ENCODE measurements at places on chromosomes 13 and 19.
A peak's percentile ranks its signal among the peaks of the same experiment; 100 is the strongest.

DNA sequence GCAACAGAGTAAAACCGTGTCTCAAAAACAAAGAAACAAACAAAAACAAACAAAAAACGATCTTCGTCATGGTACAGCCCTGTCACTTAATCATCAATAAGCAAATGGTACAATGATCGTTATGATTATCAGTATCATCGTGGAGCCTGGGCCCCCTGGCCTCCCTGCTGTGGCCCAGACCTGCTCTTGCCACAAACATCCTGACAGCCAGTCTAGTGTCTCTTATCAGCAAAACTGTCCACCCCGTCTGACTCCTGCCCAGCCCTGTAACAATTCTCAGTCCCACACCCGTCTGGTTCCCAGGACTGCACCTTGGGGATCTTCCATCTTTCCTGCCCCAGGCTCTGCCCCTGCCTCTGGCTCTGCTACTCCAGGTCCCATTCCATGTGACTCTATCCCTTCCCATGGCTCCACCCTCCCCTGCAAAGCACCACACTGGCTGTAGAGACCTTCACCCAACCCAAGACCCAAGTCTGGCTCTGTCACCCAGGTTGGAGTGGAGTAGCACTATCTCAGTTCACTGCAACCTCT, 5.7 kb downstream of the ZNF653 start:
- DNase-seq, result no peak

GRCh38 chr13:97245011-97245410, 22.9 kb downstream of the MBNL2 start:
- DNase-seq, result no peak

GRCh38 chr19:41386442-41386841, 10.1 kb downstream of the TMEM91 start:
- DNase-seq, result no peak

- DNase-seq, result no peak
Observed at GRCh38 chr13:94525781-94526180, 46.3 kb upstream of the DCT start.

- peak; percentile 46 for DNase-seq
Observed at GRCh38 chr13:20161275-20161950, 561 bp upstream of the GJA3 start.

- peak; percentile 93 for DNase-seq
Observed at GRCh38 chr19:49149652-49150105, 5.5 kb downstream of the HRC start.

GRCh38 chr19:45753548-45753947, 15.5 kb downstream of the SIX5 start:
- DNase-seq, result peak; percentile 37

GRCh38 chr13:97422118-97423054, 11.6 kb upstream of the RAP2A start:
- DNase-seq, result peak; percentile 15

GRCh38 chr13:62088165-62088564, 672.5 kb upstream of the PCDH20 start:
- DNase-seq, result no peak

- peak; percentile 91 for DNase-seq
Observed at GRCh38 chr13:92896842-92897241, 329.8 kb upstream of the GPC6 start.

DNA sequence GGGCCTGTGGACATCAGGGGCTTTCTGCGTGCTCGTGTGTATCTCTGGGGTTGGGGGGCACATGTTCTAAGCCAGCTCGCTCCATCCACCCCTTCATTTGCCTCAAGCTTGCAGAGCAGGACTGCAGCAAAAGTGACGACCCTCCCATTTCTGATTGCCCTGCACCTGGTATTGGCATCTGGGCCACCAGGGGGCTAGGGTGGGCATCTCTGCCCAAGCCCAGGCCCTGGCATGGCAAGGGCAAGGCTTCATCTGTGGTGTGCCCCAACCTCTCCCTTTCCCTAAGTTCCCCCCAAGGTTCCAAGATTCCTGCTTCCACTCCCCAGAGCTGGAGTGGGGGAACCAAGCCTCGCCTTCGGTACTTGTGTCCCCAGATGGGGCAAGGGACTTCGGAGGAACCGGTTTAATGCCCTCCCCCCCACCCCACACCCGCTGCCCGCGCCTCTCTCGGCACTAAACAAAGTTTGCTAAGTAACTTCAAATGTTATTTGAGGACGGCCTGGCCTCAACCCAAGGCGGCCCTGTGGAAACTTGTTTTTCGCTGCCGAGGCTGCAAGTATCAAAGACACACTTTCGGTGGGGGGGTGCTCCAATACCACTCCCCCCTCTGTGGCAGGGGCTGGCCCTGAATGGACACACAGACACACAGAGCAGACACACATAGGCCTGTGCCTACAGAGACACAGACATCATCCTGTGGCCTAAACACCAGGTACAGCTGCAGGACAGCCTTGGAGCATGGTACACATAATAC, 12.2 kb downstream of the NFIX start:
- no peak for DNase-seq

DNA sequence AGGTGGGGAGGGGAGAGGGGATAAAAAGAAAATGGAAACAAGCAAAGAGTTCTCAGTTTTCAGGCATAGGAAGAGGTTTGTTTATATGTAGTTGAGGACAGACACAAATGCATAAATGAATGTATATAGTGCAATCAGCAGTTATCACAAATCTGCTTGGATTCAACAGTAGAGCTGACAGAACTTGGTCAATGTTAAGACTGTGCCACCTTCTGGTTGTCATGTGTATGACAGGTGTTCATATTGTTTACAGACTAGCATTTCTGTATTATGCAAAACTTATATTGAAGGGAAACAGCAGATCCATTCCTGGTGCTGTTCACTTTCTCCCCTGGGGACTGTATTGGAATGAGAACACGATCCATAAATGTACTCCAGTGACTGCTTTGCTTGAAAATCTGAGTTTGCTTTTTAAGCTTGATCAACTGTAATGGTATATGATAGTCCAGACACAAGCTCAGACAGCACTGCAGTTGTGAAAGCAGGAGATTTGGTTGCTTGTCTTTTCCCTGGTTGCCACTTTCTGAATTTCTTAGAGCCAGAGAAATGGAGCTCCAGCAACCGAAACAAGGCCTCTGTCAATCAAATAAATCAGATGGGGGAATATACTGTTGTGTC, 319.5 kb upstream of the OBI1 start:
- peak; percentile 89 for DNase-seq

DNA sequence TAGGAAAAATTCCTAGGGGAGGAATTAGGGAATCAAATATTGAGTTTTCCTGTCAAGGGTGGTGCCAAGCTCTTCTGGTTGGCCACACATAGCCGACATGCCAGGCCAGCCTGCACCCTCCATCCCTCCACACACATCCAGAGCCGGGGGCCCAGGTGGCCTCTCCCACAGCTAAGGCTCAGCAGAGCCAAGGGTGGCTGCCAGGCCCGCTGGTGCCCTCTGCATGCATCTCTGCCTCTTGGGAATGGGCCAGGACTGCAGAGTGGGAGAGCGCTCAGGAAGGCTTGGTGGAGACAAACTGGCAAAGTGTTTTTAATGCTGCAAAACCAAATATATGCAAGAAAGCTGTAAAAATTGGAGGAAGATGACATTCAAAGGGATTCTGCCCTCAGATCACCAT, 42.7 kb upstream of the GAS6 start:
- DNase-seq, result no peak

GRCh38 chr19:40567750-40568494, 8.8 kb upstream of the SHKBP1 start:
- no peak for DNase-seq

DNA sequence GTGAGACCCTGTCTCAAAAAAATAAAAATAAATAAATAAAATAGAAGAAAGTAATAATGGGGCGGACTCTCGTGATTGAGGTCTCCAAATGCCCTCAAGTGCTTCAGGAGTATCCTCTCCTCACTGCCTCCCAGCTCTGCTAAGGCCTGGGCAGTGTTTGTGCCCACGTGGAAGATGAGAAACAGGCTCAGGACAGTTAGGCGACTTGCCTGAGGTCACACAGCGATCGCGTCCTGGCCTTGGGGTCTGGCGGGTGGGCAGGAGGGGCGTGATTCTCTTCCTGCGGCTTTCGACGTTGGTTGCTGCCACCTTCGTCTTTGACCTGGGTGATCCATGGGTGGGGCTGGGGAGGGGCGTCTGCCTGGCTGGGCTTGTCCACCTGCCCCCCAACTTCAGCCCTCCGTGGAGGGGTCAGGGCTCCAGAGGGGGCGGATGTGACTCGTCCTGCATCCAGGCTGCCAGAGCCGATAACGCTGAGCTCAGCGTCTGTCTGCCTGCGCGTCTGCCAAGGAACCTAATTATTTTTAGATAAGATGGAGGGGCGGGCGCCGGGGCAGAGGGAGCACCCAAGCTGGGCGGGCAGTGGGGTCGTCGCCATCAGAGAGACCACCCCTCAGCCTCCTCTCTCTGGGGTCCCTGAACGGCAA, 56.9 kb downstream of the NFIC start:
- DNase-seq, result no peak

- no peak for DNase-seq
Observed at GRCh38 chr19:51019544-51019925, at the start of gene KLK10. KLK10 (minus strand) TSS chr19:51019709; CDS start chr19:51019130, 579 bp downstream.

GRCh38 chr13:52455677-52456041, 381 bp downstream of the CKAP2 start:
- DNase-seq, result peak; percentile 96

DNA sequence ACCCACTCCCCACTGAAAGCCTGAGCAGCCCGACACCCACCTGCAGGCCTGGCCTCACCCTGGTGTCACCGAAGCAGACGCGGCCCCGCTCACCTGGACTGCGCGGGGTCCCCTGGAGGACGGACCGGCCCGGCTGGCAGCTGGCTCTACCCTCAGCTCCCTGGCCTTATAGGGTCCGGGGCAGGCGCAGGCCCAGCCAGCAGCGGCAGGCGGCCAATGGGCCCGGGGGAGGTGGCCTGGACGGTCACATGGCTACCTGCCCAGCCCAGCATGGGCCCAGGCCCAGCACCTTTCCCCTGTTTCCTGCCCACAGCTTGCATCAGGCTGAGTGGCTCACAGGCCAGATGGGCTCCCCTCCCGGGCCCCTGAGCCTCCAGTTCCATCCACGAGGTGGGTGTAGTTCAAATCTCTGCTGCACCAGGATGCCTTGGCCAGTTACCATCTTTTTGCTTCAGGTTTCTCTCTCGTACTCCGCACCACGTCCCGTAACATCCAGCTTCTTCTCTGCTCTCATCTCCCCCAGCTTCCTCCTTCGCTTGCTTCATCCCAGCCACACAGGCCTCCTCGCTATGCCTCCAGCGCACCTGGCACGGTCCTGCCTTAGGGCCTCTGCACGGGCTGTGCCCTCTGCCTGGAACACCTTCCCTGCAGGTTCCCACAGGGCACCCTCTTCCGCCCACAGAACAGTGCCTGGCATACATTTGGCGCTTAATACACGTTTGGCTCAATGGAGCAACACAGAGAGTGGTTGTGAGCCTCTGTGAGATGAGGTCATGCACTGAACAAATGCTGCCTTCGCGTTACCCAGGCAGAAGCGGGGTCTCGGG, at the start of gene PLIN4:
Gene PLIN4 (minus strand): TSS at position 142 of the 827 bp plus-strand sequence. CDS start 214 bp downstream, outside the sequence.
- DNase-seq, result peak; percentile 25

- DNase-seq, result peak; percentile 69
Observed at GRCh38 chr13:50376895-50377575, 361.8 kb downstream of the KCNRG start.

DNA sequence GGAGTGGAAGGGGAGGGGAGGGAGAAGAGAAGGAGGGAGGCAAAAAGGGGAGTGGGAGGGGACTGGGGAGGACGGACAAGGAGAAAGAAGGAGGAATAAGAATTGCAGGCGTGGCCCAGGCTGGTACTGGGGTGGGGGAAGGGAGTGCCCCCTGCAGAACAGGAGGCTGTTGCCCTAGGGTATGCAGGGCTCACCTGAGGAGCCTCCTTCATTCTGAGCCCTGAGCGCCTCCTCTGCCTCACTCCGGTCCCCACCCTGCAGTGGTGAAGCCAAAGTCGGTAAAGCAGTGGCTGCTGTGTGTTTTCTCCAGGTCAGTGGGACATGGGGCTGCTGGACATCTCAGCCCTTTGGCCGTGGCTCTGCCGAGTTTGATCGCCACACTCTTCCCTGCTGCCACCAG, 9.1 kb upstream of the CDC16 start:
- peak; percentile 32 for DNase-seq

GRCh38 chr19:21581646-21582240, 76.3 kb downstream of the ZNF429 start:
- no peak for DNase-seq

DNA sequence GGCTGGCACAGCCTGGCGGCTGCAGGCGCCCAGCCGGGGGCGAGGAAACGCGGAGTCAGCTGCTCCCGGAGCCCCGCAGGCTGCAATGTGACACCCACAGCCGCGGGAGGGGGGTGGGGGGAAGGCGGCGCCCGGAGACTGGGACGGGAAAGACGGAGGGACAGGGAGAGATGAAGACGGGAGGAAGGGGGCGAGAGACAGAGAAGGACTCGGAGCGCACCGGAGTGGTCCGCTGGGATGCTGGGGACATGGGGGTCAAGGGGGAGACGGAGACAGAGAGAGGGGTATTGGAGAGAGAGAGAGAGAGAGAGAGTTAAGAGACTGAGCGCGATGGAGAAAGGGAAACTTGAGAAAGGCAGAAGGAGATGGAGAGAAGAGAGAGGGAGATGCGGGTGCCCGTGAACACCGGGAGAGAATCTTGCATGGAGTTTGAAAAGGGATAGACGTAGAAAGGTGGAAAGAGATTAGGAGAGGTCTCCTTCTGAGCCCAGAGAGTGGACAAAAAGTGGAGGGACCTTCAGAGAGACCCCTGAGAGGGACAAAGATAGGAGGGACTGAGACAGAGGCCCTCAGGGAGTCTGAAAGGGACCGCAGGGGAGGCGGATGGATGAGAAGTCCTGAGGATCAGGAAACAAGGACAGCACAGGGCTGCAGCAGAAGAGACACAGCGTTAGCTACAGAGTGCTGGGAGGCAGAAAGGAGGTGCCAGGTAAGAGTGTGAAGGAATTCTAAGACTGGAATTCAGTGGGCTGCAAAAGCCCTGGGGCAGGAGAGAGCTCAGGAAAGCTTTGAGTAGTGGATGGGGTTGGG, 1.0 kb downstream of the SCN1B start:
- DNase-seq, result peak; percentile 67

GRCh38 chr19:37778613-37779126, 716 bp downstream of the ZNF573 start:
- DNase-seq, result peak; percentile 32

DNA sequence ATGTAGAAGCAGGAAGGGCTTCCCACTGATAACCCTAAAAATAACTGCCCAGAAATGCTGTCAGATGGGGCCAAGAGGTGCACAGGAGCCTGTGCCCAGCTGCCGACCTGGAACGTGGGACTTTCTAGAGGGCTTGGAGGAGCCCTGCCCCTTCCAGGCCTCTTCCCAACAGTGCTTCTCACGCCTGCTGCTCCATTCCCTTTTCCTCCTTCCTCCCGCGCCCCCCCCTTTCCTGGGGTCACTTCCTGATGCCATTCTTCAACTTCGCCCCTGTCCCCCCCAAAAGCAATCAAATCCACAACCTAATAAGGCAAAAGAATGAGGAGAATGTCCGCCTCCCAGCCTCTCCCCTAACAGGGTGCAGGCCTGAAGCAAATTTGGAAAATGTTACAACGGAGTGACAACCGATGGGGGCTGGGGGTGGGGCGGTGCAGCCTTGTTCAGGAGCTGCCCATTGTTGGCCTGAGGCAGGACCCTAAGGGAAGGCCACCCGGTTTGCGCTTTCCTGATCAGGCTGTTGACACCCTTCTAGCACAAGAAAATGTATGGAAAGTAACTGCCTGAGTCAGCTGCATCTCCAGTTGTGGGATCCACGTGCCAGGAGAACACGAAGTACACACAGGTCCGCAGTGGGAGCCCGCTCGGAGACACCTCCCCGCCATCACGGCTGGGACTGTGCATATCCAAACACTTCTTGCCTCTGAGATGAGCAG, 18.7 kb downstream of the ACTN4 start:
- no peak for DNase-seq

All from NCI-H82 (cell line).